ENCODE measurements at places on chromosomes 5 and 9.
A peak's percentile ranks its signal among the peaks of the same experiment; 100 is the strongest.

GRCh38 chr5:96433066-96433447 lies at the start of gene PCSK1:
PCSK1 (minus strand) TSS chr5:96433248; CDS start chr5:96433042, 206 bp downstream.
- DNase-seq, result no peak
- H3K4me1 ChIP-seq, result peaks cover 6% of the 10 kb centered on the region
- peaks cover 60% of the 10 kb centered on the region for H3K27me3 ChIP-seq
- H3K4me3 ChIP-seq, result no peak within 1 kb of the TSS
- H3K36me3 ChIP-seq, result no peaks in the 10 kb centered on the region
- no peak within 1 kb of the TSS for H3K27ac ChIP-seq

DNA sequence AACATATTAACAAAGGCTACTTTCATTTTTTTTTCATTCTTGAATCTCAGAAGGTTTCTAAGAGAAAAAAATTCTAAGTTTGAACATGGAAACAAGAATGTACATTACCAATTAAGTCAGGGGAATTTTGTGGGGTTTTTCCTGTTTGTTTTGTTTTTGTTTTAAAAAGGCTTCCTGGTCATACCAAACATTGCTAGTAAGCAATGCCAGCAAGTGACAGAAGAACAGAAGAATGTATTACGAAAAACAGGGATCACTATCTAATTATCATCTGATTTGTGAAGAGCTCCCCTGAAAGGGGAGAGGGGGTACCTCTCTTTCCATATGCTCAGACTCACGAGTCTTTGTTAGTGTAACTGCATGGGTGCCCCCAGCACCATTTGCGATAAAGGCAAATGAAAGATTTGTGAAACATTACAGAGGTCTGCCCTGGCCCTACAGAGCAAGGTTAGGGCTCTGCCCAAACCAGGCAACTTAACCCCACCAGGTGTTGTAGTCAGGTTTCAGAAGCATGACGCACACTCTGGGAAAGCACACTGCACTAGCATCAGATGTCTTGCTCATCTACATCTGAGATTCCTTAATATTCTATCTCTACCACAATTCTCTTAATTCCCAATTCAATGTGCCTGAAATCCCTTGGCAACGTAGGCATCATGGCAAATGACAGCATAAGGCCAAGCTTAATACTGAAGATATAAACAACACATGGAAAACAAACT lies 268.2 kb downstream of the MLLT3 start:
- H3K27ac ChIP-seq, result peak overlapping the region; percentile 57
- no peaks in the 10 kb centered on the region for H3K27me3 ChIP-seq
- H3K4me1 ChIP-seq, result peaks cover 71% of the 10 kb centered on the region

GRCh38 chr5:72693546-72694205 lies 122.8 kb upstream of the TNPO1 start:
- H3K4me3 ChIP-seq, result no peak overlapping the region
- H3K27me3 ChIP-seq, result peaks cover 10% of the 10 kb centered on the region
- H3K36me3 ChIP-seq, result no peaks in the 10 kb centered on the region
- no peak for DNase-seq
- no peaks in the 10 kb centered on the region for H3K4me1 ChIP-seq

- peaks cover 1% of the 10 kb centered on the region for H3K27me3 ChIP-seq
- DNase-seq, result no peak
- H3K4me3 ChIP-seq, result no peak overlapping the region
- no peak overlapping the region for H3K27ac ChIP-seq
Measured at GRCh38 chr5:180491496-180491895, 2.7 kb upstream of the CNOT6 start.

DNA sequence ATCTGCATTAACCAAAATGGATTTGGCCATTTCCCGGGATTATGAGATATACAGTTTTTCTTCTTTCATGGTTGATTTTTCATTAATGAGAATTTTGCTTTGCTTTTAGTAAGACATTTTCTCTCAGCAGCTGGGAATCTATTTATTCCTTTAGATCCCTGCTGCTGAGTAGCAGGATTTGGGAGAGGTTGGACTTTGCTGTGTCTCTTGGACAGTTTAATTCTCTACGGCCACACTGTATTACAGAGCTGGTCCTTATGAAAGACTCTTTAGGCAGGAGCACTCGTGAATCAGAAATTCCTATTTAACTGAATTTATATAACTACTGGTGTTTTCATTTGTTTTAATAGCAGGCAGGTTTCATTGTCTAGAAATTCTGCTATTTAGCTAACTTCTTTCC lies 1.6 kb downstream of the UNC13B start:
- no peak overlapping the region for H3K27ac ChIP-seq
- peaks cover 20% of the 10 kb centered on the region for H3K27me3 ChIP-seq
- peak overlapping the region; percentile 40 for H3K4me3 ChIP-seq
- DNase-seq, result no peak

- H3K27ac ChIP-seq, result no peak overlapping the region
- no peaks in the 10 kb centered on the region for H3K27me3 ChIP-seq
- H3K4me3 ChIP-seq, result no peak overlapping the region
- peaks cover 35% of the 10 kb centered on the region for H3K36me3 ChIP-seq
- no peak for DNase-seq
- H3K4me1 ChIP-seq, result no peaks in the 10 kb centered on the region
Measured at GRCh38 chr5:77707791-77708190, 68.3 kb downstream of the TBCA start.

- DNase-seq, result no peak
- no peaks in the 10 kb centered on the region for H3K36me3 ChIP-seq
- H3K4me3 ChIP-seq, result no peak overlapping the region
- H3K27ac ChIP-seq, result no peak overlapping the region
- peaks cover 4% of the 10 kb centered on the region for H3K27me3 ChIP-seq
Measured at GRCh38 chr5:127924606-127925005, 159.0 kb upstream of the SLC12A2 start.

DNA sequence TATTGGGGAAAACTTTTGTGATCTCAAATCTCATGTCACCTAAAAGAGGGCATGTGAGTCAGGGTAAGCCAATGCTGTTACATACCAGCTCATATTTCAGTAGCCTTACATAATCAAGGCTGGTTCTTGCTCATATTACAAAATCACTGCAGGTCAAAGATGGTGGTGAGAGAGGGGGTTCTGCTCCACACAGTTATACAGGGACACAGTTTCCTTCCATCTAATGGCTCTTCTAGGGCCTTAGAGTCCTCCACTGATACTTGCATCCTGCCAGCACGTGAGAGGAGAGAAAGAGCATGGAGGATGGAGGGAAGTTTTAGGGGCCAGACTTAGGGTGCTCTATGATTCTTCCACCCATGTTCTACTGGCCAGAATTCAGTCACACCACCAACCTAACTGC lies 130.0 kb downstream of the LIFR start:
- H3K4me1 ChIP-seq, result peaks cover 15% of the 10 kb centered on the region
- no peak for DNase-seq
- no peaks in the 10 kb centered on the region for H3K36me3 ChIP-seq
- H3K4me3 ChIP-seq, result no peak overlapping the region

GRCh38 chr5:73825736-73826135 lies 199.7 kb downstream of the ARHGEF28 start:
- no peaks in the 10 kb centered on the region for H3K4me1 ChIP-seq
- no peak overlapping the region for H3K4me3 ChIP-seq
- DNase-seq, result no peak
- no peaks in the 10 kb centered on the region for H3K36me3 ChIP-seq
- H3K27me3 ChIP-seq, result peaks cover 2% of the 10 kb centered on the region

GRCh38 chr5:131587541-131587940 lies 47.5 kb downstream of the RAPGEF6 start:
- H3K27ac ChIP-seq, result no peak overlapping the region
- H3K36me3 ChIP-seq, result peaks cover 18% of the 10 kb centered on the region
- no peak overlapping the region for H3K4me3 ChIP-seq
- peaks cover 32% of the 10 kb centered on the region for H3K4me1 ChIP-seq
- DNase-seq, result no peak
- peaks cover 1% of the 10 kb centered on the region for H3K27me3 ChIP-seq

GRCh38 chr9:128187361-128187760 lies 4.0 kb downstream of the CIZ1 start:
- H3K27me3 ChIP-seq, result no peaks in the 10 kb centered on the region
- H3K4me3 ChIP-seq, result no peak overlapping the region
- H3K36me3 ChIP-seq, result peaks cover 27% of the 10 kb centered on the region
- no peak for DNase-seq
- H3K27ac ChIP-seq, result no peak overlapping the region

DNA sequence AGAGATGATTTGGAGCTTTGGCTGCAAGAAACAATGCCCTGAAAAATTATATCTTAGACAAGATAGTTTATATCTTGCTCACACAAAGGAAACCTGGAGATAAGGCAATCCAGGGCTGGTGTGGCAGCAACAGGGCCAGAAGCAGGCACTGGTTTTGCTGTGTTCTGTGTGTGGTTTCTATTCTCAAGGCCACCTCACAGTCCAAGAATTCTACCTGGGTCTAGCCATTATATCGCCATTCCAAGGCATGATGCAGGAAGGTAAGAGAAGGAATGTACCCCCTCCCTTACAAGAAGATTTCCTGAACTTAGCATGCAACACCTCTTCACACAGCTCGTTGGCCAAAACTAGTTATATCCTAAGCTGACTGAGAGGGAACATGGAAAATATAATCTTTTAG lies 74.5 kb upstream of the MEGF10 start:
- H3K4me1 ChIP-seq, result no peaks in the 10 kb centered on the region
- H3K27me3 ChIP-seq, result peaks cover 2% of the 10 kb centered on the region
- no peaks in the 10 kb centered on the region for H3K36me3 ChIP-seq
- H3K27ac ChIP-seq, result no peak overlapping the region
- H3K4me3 ChIP-seq, result no peak overlapping the region

DNA sequence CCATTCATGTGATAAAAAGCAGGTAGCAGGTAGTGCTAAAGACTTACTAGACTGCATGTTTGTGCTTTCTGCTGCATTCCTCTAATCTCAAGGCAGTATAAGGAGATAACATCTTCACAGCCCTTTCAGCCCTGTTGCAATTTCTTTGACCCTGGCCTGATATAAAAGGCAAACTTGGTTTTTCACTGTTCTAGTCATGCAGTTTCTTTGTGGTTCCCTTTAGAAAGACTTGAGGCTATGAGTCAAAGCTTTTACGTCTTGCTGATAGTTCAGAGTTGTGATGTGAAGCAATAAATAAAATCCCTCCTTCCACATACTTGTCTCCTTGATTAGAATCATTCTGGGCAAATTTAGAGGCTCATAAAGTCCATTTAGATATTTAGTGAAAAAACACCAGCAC lies 88.6 kb upstream of the CDKN2B start:
- H3K27ac ChIP-seq, result no peak overlapping the region
- no peak overlapping the region for H3K4me3 ChIP-seq
- H3K36me3 ChIP-seq, result peaks cover 6% of the 10 kb centered on the region

DNA sequence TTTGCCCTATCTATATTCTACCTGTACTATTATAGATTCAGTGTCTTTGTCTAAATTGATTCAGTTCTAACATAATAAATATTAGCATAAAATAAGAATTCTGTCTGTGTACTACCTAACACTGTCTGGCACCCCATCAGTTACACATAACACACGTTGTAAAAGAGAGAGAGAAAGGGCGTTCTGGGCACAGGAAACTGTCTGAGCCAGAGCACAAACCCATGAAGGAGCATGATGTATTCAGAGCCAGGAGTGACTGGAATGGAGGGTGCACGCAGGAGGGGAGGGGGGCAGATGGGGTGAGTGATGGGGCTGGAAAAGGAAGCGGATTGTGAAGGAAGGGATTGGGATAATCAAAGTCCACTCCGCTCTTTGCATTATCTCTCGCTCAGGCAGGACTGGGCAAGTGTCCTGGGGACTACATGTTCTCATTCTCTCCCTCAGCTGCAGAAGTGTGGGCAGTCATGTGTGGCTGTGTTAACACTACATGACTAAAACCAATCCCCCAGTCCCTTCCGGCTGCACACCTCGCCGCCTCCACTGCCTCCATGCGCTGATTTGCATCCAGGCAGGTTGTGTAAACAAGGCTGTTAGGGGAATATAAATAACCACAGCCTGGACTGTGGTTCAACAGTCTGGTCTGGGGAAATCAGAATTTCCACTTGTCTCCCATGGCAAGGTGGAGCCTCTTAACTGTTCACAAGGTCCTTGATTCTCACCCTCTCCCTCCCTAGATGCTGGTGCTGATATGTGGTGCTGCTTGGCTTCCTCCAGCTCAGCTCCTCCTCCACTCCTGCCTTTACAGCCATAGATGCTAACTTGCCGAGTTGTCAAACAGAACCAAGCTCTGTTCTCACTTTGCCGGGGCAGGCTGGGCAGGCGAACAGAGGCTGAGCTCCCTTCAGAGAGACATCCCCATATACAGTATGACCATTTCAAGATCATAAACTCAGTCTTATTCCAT lies 367.5 kb upstream of the BRINP1 start:
- no peaks in the 10 kb centered on the region for H3K27me3 ChIP-seq
- no peak overlapping the region for H3K4me3 ChIP-seq
- no peaks in the 10 kb centered on the region for H3K36me3 ChIP-seq
- DNase-seq, result no peak

- H3K4me1 ChIP-seq, result no peaks in the 10 kb centered on the region
- H3K36me3 ChIP-seq, result no peaks in the 10 kb centered on the region
- no peak for DNase-seq
- peaks cover 10% of the 10 kb centered on the region for H3K27me3 ChIP-seq
- no peak overlapping the region for H3K27ac ChIP-seq
- no peak overlapping the region for H3K4me3 ChIP-seq
Measured at GRCh38 chr5:136094913-136095641, 37.6 kb upstream of the SMAD5 start.

- no peaks in the 10 kb centered on the region for H3K27me3 ChIP-seq
- peak overlapping the region; percentile 81 for H3K4me3 ChIP-seq
- H3K4me1 ChIP-seq, result peaks cover 67% of the 10 kb centered on the region
- H3K27ac ChIP-seq, result peak overlapping the region; percentile 100
Measured at GRCh38 chr9:133133681-133134387, 12.8 kb upstream of the RALGDS start.

GRCh38 chr5:33692980-33693379 lies 198.8 kb downstream of the ADAMTS12 start:
- no peak for DNase-seq
- H3K27ac ChIP-seq, result no peak overlapping the region
- H3K4me3 ChIP-seq, result no peak overlapping the region

DNA sequence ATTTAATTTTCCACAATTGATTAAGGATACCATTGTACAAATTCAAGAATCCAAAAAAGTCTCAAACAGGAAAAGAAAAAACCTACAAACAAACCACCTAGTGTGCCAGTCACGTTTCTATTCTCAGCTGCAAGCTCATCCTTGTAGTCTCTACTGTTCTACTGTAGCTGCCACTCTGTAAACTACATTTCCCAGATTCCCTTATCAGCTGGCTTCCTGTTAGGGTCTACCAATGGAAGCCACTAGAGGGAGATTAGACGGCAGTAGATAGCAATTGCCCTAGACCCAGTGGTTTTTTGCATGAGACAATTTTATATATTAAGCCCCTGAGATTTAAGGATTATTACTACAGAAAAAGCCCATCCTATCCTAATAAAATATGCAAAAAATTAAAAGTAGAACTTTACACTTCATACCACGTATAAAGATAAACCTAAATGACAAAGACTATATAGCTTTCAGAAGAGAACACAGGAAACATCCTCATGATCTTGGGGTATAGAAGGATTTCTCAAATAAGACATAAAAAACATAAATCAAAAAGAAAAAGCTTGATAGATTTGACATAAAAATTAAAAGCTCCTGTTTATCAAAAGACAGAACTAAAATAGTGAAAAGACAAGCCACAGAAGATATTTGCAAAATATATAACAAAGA lies 37.4 kb downstream of the P4HA2 start:
- no peak for DNase-seq
- H3K4me1 ChIP-seq, result peaks cover 5% of the 10 kb centered on the region
- peaks cover 8% of the 10 kb centered on the region for H3K27me3 ChIP-seq
- peaks cover 24% of the 10 kb centered on the region for H3K36me3 ChIP-seq
- H3K27ac ChIP-seq, result no peak overlapping the region
- H3K4me3 ChIP-seq, result no peak overlapping the region
